Transverse colon (tissue), 4 donors: ENCODE measurements at places on chromosomes 16 and 17.

GRCh38 chr16:47142486-47142820 is 1.3 kb downstream of the NETO2 start:
- H3K4me1 ChIP-seq = peaks cover 25% of the 10 kb centered on the region
- no peaks in the 10 kb centered on the region for H3K36me3 ChIP-seq
- H3K4me3 ChIP-seq = no peak overlapping the region
- H3K27me3 ChIP-seq = peaks cover 41% of the 10 kb centered on the region

- H3K27ac ChIP-seq = peak within 1 kb of the TSS; percentile 83
- H3K4me3 ChIP-seq = peak within 1 kb of the TSS; percentile 47
- no peaks in the 10 kb centered on the region for H3K36me3 ChIP-seq
- peak; percentile 81 for DNase-seq
- H3K4me1 ChIP-seq = no peaks in the 10 kb centered on the region
Observed at GRCh38 chr16:21233521-21234150, at the start of gene ANKS4B. TSS of gene ANKS4B (plus strand) at chr16:21233699. CDS start at chr16:21233738, 39 bp downstream.

DNA sequence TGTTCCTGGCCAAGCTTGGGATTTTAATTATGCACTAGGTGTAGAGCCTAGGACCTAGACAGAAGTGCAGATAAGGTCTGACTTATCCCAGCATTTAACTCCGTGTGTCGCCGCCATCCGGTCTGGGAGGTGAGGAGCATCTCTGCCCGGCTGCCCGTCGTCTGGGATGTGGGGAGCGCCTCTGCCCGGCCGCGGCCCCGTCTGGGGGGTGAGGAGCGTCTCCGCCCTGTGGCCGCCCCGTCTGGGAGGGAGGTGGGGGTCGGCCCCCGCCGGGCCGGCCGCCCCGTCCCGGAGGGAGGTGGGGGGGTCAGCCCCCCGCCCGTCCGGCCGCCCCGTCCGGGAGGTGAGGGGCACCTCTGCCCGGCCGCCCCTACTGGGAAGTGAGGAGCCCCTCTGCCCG is 7.1 kb upstream of the B4GALNT2 start:
- DNase-seq = no peak
- H3K4me3 ChIP-seq = no peak overlapping the region
- H3K27me3 ChIP-seq = peaks cover 9% of the 10 kb centered on the region
- peaks cover 7% of the 10 kb centered on the region for H3K4me1 ChIP-seq

DNA sequence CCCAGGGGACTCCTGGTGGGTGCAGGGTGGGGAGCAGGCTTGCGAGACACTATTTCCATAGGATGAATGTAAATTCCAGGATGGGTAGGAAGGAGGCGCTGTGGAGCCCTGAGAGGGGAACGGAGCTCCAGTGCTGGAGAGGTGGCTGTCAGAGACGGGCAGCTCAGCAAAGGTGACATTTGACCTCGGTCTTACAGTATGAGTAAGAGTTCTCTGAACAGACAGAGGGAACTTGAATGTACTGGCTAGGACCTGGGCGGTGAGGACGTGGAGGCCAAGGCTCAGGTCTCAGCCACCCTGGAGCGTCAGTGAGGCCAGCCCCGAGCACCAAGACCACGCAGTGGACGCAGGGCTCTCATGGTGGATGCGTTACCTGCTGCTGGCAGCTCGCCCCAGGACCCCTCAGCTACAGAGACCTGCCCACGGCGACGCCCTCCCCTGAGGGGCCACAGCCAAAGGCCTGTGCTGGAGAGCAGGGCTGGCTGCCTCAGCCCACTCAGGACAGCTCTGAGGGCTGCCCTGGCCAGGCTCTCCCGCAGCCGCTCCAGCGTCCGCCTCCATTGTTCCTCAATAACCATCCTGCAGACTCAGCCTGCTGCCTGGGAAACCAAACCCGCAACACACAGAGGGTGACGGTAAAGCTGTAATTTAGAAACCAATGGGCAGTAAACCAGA is 65.9 kb upstream of the TNRC6C start:
- H3K27me3 ChIP-seq = peaks cover 25% of the 10 kb centered on the region
- DNase-seq = no peak
- no peak overlapping the region for H3K27ac ChIP-seq
- no peaks in the 10 kb centered on the region for H3K36me3 ChIP-seq

GRCh38 chr17:45310380-45311324 is 6.2 kb downstream of the MAP3K14 start:
- H3K4me1 ChIP-seq = peaks cover 85% of the 10 kb centered on the region
- no peaks in the 10 kb centered on the region for H3K36me3 ChIP-seq
- peak overlapping the region; percentile 100 for H3K27ac ChIP-seq
- no peaks in the 10 kb centered on the region for H3K27me3 ChIP-seq
- H3K4me3 ChIP-seq = no peak overlapping the region
- peak; percentile 84 for DNase-seq
